ENCODE measurements at places on chromosomes 6 and 20.

DNA sequence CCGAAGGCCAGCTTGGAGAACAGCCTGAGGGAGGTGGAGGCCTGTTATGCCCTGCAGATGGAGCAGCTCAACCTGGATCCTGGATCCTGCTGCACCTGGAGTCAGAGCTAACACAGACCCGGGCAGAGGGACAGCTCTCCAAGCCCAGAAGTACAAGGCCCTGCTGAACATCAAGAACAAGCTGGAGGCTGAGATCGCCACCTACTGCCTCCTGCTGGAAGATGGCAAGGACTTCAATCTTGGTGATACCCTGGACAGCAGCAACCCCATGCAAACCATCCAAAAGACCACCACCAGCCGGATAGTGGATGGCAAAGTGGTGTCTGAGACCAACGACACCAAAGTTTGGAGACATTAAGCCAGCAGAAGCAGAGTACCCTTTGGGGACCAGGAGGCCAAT lies 223.5 kb upstream of the ID4 start:
- DNase-seq = no peak

DNA sequence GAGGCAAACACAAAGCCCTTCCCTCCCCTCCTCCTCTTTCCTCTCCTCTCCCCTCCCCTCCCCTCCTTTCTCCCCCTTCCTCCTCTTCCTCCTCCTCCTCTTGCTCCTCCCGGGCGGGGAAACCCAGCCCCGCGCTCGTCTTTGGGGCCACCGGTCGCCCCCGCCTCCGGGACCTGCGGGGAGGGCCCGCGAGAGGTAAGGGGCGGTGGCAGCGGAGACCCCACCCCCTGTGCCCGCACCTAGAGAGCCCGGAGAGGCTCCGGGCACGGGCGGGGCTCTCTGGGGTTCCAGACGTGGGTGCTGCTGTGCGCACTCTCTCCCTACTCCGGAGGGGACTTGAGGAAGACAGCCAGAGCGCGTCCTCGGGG lies at the start of gene RIN2:
Gene RIN2, plus strand, starts transcription at position 126 of the 368 bp plus-strand sequence. CDS start 131,344 bp downstream, outside the sequence.
- no peak for DNase-seq

GRCh38 chr20:18734525-18735189 lies 78.9 kb upstream of the SCP2D1 start:
- no peak for DNase-seq

DNA sequence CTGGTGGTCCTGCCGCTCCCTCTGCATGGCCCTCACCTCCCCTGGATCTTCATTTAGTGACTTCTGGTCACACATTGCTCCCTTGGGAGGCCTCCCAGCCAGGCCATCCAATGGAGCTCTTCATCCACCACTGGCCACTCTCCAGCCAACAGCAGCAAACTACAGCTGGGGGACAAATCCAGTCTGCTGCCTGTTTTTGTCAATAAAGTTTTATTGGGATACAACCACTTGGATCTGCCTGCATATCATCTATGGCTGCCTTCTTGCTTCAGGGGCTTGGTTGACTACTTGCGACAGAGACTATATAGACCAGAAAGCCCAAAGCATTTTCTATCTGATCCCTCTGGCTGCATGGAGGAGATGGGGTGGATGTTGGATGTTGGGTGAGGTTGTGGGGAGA lies 156.6 kb upstream of the SULF2 start:
- no peak for DNase-seq
